Activated naive CD4-positive, alpha-beta T cell (primary cell): ENCODE measurements at places on chromosomes 2 and 18.

GRCh38 chr18:50465211-50466153, 90.6 kb downstream of the SKA1 start:
- DNase-seq, result no peak

DNA sequence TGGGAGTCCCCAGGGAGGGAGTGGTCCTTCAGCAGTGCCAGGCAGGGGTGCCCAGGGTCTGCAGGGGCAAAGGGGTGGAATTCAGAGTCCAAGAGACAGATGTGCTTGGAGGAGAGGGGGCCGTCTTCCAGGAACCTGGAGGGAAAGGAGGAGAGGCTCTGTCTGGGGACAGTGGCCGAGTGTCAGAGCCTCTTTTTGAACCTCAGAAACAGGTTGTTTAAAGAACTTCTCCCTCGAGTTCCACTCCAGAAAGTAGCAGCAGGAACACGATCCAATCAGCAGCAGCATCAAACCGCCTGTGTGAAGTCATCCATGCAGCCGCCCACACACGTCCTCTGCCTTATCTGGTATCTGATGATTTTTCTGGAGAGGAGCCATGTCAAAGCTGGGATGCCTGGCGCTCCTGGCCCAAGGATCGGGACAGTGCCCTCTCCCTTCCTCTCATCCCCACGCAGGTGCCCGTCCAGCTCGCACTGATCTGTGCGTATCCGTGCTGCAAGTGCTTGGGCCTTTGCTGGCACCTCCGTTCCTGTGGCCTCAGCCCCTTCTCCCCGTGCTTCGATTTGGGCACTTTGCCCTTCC, 205.1 kb downstream of the NDUFA10 start:
- DNase-seq, result no peak

DNA sequence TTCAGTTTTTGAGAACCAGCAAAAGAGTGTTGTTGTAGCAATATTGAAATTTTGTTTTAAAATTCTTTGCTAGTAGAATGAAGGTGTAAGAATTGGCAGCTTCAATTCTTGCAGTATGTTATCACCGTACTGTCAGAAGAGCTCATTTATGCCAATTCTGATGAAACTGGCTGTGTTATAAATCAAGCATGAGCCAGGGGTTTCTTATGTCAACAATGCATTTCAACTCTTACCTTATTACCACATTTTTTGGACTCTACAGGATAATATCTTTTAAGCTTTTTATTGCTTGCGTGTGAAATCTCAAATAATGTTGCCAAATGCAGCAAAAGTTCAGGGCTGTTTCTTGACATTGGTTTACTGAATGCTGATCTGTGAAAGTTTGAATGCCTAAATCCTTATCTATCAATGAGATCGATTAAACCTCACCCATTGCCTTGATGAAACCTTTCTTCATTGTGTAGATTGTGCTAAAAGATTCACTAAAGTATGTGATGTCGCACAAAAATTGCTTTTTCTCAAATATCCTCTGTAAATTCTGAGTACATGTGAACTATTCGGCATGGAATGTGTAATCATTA, 1389.3 kb upstream of the ZEB2 start:
- no peak for DNase-seq

GRCh38 chr2:48233005-48233404, 296.9 kb upstream of the STON1 start:
- no peak for DNase-seq

GRCh38 chr2:109157563-109158105, 28.6 kb downstream of the SH3RF3 start:
- no peak for DNase-seq
